ENCODE measurements at places on chromosomes 13 and 19.

DNA sequence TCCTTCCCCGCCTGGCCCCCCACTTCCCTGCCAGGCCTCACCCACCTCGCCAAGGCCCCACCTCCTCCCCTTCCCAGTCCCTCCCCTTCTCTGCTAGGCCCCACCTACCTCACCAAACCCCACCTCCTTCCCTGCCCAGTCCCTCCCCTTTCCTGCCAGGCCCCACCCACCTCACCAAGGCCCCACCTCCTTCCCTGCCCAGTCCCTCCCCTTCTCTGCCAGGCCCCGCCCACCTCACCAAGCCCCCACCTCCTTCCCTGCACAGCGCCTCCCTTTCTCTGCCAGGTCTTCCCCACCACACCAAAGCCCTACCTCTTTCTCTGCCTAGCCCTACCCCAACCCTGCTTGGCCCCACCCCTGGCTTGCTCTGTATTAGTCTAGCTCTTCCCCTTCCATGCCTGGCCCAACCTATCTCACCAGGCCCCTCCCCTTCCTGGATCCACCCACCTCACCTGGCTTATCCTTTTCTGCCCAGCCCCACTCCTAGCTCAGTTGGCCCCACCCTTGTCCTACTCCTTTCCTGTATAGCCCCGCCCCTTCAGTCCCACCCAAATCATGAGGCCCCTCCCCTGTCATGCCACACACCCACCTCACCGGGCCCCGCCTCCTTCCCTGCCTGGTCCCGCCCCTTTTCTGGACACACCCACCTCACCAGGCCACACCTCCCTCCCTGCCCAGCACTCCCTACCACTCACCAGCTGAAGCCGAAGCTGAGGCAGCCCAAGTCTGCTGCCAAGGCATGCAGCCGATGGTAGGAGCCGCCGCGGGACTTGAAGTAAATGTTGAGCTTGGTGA is 16.2 kb downstream of the CERS1 start:
- DNase-seq = no peak

GRCh38 chr19:42386974-42387707 is 3.0 kb downstream of the CNFN start:
- peak; percentile 50 for DNase-seq

DNA sequence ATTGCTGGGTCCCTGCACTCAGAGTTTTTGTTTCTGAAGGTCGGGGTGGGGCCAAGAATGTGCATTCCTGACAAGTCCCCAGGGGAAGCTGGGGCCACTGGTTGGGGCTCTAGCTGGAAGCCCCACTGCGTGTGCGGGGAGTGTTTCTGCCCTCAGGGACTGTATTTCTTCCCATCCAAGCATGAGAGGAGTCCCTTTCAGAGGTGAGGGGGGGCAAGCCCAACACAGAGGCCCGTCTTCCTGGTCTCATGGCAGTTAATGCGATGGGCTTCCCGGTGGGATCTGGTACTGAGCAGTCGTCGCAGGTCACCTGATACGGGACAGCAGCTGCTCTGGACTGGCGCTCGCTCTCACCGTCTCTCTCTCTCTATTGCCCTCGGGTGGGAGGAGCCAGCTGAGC is 50.4 kb downstream of the GPR12 start:
- no peak for DNase-seq

DNA sequence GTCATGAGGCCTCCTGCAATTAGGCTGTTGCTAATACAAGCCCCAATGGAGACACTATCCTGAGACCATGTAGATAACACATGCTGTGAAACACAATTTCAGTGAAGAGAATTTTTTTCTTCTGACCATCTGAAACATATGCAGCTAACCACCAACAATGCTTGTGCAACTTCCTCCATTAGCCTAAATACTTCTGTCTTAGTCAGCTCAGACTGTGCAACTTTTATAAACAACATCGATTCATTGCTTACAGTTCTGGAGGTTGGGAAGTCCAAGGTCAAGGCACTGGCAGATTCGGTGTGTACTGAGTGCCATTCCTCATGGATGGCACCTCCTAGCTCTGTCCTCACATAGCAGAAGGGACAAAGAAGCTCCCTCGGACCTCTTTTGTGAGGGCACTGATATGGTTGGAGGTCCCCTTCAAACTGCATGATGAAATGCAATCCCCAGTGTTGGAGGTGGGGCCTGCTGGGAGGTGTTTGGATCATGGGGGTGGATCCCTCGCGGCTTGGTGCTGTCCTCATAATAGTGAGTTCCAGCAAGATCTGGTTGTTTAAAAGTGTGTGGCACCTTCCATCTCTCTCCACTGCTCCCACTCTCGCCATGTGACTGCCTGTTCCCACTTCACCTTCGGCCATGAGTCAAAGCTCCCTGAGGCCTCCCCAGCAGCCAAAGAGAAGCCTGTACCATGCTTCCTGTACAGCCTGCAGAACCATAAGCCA is 27.7 kb downstream of the STK24 start:
- no peak for DNase-seq

- no peak for DNase-seq
Measured at GRCh38 chr19:27750391-27751043, 1462.4 kb downstream of the UQCRFS1 start.

- no peak for DNase-seq
Measured at GRCh38 chr19:30682146-30682998, 310.2 kb downstream of the ZNF536 start.

DNA sequence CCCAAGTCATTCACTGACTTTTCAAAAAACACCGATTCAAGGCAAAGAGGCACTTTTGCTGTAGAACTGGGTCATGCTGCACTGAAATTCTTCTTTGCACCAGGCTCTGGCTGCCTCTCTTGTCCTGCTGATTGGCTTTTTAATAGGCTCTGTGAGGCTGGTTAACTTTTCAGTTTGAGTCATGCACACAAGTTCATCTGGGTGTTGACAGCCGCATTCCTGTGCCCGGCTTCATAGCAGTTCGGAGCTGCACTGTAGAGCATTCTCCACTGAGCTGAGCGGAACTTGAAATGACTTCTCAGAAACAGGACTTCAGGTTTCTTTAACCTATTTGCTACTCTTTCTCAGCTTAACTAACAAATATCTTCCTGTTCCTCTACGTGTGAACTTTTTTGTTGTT is 978.3 kb downstream of the UQCRFS1 start:
- no peak for DNase-seq

DNA sequence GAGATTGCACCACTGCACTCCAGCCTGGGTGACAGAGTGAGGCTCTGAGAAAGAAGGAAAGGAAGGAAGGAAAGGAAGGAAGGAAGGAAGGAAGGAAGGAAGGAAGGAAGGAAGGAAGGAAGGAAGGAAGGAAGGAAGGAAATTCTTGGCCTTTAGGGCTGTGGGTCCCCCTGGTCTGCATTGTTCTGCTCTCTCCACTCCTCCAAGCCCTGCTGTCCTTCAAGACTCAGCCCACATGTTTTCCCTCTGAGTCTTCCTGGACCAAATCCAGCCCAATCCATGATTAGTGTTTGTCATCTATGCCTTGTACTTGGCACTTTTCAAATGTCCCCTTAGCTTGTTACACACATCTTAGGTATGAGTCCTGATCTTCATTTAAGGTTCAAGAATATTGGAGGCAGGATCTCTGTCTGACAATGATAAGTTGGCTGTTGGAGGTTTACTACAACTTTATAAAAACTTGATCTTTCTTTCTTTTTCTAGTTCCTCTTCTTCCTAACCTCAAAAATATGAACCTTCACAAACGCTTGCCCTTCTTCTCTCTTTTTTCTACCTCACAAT is 48.8 kb upstream of the INTS6 start:
- no peak for DNase-seq

DNA sequence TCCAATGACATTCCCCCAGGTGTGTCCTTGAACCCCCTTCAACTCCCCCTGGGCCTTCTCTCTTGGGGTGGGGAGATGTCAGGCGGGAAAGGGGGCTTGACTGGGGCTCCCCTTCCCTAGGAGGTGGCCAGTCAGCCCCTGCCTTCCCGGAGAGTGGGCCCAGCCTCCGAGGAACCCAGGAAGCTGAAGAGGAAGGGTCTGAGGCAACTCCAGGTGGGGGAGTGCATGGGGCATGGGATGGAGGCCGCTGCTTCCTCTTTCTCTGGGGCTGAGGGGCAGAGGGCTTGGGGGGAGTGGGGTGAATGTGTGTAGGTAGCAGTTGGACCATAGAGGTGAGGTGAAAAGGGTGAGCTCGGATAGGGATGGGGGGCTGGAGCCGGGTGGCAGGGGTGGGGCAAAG is 2.7 kb upstream of the INAFM1 start:
- DNase-seq = no peak

DNA sequence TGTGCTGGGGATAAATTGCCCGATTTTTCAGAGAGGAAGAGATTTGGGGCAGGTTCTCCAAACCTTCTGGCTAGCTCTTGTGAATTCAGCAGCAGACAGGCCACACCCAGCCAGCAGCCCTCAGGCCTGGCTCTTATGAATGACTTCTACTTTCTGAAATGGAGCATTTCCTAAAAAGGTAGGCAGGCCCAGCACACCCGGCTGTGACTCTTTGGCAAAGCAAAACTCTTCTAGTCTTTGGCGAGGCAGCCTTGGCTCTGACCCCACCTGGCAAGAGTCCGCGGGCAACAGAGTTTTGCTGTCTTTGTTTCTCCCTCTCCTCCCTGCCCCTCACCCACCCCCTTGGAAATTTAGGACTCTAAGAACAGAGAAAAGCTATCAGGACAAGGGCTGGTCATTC is 221.2 kb downstream of the ZNF536 start:
- no peak for DNase-seq

GRCh38 chr13:106350208-106350607 is 185.3 kb downstream of the EFNB2 start:
- DNase-seq = no peak

DNA sequence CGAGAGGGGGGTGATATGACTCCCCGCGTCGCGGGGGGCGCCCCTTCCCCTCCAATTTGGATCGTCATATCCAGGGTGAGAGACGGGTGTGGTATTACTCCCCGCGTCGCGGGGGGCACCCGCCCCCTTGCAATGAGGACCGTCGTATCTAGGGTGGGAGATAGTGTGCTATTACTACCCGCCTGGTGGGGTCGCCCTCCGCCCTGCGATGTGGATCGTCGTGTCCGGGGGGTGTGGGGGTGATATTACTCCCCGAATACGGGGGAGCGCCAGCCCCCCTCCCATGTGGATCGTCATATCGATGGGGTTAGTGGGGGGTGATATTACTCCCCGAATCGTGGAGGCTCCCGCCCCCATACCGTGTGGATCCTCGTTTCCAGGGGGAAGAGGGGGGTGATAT is 29.2 kb upstream of the RGCC start:
- peak; percentile 11 for DNase-seq

- no peak for DNase-seq
Measured at GRCh38 chr13:74027161-74027779, 106.9 kb downstream of the KLF12 start.

DNA sequence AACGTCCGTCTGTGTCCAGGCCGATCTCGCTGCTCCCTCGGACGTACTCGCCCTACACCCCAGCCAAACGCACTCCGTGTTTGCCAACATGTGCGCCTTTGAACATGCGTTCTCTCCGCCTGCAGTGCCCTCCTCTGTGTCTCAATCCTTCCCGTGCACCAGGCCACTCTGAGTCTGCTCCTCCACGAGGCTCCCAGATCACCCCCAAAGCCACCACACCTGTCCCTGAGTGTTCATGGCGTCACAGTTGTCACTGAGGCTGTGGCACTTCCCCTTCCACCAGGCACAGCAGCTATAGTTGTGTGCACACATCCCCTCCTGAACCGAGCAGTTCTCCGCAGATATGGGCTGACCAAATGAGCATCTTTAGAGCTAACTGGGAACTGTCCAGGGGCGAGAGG is 35.6 kb downstream of the RASA3 start:
- DNase-seq = no peak

GRCh38 chr19:38184815-38185214 is 39.2 kb downstream of the DPF1 start:
- no peak for DNase-seq

DNA sequence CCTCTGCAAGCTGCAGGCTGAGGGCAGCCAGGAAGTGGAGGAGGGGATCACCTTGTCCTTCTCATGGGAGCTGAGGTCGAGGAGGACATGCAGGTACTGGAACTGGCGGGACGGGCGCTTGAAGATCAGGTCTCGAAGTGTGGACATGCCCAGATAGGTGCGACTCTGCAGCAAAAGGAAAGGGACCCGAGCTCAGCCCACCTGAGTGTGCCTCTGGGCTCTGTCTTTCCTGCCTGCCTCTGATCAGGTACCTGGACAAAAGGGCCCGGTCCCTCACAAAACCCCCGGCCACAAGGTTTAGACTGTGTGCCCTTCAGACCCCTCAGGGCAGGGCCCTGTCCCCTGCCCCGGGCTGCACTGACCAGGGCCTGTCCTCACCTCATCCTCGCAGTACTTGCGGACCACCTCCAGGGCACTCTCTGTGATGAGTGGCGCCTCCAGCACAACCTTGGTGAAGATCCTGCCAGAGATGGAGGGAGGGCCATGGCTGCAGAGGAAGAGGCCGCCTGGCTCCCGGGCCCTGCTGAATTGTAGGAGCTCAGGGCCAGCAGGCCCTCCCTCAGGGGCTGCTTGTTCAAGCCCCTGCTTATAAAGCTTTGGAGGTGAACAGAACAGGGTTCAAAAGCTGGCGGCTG is 12.5 kb upstream of the RSPH6A start:
- no peak for DNase-seq

DNA sequence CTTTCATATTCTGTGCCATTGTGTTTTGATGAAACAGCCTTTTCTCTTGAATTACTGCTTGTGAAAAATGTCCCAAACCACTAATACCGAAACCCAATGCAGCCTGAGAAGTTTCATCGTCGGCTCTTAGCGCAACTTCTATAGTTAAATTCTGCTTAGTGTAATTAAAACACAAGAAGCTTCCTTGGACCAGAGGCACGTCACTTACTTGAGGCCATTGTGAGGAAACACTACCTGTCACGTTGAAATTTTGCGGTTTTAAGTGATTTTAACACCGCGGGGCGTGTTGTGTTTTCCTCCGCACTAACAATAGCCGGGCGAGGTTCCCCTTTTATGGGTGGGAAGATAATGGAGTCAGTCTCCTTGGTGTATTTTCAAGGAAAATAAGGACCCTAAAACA is 70.9 kb downstream of the GGACT start:
- DNase-seq = no peak

- DNase-seq = no peak
Measured at GRCh38 chr13:75016225-75016624, 465.7 kb downstream of the TBC1D4 start.

GRCh38 chr19:618674-619285 is 14.6 kb downstream of the POLRMT start:
- no peak for DNase-seq

DNA sequence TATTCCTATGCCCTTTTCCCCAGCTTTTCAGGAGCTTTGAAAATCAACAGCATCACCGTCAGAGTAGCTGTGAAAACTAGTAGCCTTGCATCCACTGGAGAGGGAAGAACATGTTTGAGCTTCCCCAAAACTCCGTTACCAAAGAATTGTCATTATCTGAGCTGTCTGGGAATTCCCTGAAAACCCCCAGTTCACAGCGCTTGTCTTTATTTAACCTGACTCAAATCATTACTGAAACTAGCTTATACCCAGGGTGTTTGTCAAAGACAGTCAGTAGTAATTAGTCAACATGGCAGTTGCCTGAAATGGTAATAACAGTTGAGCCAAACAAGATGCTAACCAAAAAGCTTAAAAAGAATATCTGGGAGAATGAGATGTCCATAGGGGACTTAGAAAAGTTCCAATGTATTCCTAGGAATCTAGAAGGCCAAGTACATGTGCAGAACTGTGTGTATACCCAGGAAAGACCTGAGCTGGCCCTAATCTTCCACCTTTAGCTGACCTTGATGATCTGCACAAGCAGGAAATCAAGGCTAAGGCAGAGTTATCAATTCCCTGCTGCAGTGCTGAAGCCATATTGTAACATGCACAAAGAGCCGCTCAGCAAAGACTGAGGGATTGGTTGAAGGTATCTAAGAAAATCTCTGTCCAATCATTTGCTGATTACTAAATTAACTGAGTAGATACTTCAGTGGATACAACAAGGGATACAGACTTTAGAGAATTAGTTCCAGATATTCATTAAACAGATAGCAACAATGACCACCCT is 130.8 kb downstream of the KL start:
- DNase-seq = no peak

Measured in T follicular helper cell (primary cell).